HCT116 (cell line): ENCODE measurements at places on chromosomes 3 and 15. TPM values are rescaled to one million over a fixed set of nuclear protein-coding genes. Genes with fewer than 3 reads are reported as not detected.

The SPTBN5 gene
- total RNA-seq, result 0.96 TPM

DNA sequence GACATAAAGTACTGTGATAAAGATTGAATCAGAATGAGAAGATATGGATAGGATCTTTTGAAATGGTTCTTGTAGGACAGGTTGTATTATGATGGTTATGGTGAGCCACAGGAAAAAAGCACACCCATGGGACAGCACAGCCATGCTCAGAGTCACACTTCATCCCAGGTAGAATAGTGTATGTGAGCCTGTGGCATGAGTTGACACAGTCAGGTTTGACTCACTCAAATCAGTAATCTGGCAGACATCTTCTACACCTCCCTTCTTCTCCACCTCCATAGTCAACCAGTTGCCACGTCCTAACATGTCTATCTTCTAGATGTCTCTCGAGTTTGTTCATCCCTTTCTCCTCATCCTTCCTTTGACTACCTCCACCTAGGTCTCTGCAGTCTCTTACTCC lies 176.0 kb downstream of the RBMS3 start:
- no peak for DNase-seq

- DNase-seq, result no peak
These were observed 25.2 kb downstream of the CD200 start for GRCh38 chr3:112357930-112358780.

GRCh38 chr3:65343736-65344135 lies 655.9 kb upstream of the ADAMTS9 start:
- DNase-seq, result no peak

- DNase-seq, result no peak
These were observed 37.4 kb upstream of the ARPP21 start for GRCh38 chr3:35601959-35602358.

DNA sequence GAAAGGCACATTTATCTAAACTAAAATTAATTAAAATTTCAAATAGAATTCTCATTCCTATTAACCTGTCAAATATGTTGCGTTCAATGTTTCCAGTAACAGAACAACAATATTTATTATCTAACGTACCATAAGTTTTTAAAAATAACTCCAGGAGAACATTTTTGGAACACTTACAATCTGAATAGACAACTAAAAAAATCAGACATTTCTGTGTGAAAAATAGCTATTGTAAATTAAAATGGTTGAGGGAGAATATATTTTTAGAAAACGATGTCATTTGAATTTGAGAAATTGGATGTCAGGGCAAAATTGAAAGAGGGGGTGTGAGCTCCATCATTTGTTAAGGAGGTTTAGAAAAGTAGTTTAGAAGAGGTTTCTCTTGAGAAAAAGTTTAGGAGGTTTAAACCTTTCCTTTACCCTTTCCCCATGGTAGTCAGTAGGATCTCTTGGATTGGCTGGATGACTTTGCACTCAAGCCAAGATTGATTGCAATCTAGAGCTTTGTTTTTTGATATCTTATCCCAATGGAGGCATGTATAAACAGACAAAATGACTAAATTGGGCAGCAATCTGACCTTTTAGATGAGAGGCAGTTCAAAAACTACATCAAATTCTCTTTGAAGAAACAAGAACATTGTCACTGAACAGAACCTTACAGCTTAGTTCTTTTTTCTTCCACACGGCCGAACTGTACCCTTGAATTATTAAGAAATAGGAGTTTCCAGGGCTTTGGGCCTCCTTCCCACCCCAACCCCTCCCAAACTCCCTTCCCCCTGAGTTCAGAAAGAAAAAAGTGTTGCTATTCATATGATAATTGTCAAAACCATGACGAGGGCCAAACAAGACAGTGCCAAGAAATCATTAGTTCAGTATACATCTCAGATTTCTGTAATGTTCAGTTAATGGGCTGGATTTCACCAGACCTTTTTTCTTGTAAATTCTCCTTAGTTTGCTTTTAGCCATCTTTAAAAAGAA lies 79.7 kb upstream of the CDIN1 start:
- DNase-seq, result no peak

The ZBTB20 gene
- total RNA-seq, result 42.1 TPM
